ENCODE measurements at places on chromosomes 2 and 18.

DNA sequence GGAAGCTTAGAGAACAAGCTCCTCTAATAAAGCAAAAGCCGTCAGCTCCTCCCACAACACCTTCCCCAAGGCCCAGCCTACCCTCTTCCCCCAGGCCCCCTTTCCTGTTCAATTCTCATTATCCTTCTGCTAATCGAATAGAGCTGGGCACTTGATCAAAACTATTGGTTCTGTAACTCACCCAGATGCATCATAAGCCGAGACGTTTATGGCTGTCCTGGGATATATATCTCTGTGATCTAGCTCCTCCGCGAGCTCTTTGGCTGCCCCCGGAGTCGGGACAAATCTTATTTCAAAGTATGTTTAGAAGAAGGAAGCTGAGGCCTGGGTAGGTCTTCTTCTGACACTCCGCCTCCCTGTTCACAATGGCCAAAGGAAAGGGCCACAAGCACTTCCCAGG, 88.3 kb upstream of the KLHL29 start:
- DNase-seq = no peak

GRCh38 chr2:11774600-11774999, 28.2 kb downstream of the LPIN1 start:
- no peak for DNase-seq

- no peak for DNase-seq
These were observed 145.3 kb downstream of the SLC4A3 start for GRCh38 chr2:219772697-219773096.

GRCh38 chr18:3479978-3480509, 30.1 kb downstream of the TGIF1 start:
- no peak for DNase-seq

DNA sequence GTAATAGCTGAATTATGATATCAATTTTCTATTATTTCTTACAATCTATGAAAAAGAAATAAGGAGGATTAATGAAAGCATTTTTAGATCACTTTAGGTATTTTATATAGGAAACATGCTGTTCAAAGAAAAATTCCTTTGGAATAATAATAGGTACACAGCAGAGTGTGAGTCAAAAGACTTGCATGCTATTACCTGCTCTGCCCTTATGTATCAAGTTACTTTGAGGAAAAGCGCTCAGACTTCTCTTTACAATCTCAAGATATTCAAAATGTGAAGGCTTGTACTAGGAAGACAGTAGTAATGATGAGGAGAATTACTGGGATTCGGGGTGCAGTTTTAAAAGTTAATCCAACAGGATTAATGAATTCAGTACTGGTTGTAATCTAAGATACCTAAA, 29.1 kb upstream of the RNU4ATAC start:
- no peak for DNase-seq

- DNase-seq = no peak
These were observed 65.8 kb downstream of the ALMS1 start for GRCh38 chr2:73451263-73451972.
